ENCODE measurements at places on chromosomes 11 and 22.
A peak's percentile ranks its signal among the peaks of the same experiment; 100 is the strongest.

DNA sequence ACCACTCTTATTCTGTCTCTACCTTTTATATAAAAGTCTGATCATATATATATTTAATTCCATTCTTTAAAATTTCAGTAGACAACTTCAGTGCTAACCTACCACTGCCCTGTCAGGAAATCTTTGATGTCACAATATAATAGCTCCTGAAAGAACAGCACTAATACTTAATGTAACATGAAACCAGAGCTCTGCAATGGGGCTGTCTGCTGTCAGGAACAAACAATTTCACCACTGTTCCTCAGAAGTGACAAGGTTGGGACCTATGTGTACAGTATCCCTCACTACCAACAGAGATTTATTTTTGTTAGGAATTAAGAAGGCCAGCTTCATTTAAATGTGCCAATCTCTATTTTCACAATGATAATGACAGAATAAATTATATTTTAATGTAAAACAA, 165.5 kb upstream of the C11orf58 start:
- DNase-seq = no peak

- DNase-seq = no peak
Observed at GRCh38 chr11:32387411-32387810, 47.9 kb downstream of the WT1 start.

DNA sequence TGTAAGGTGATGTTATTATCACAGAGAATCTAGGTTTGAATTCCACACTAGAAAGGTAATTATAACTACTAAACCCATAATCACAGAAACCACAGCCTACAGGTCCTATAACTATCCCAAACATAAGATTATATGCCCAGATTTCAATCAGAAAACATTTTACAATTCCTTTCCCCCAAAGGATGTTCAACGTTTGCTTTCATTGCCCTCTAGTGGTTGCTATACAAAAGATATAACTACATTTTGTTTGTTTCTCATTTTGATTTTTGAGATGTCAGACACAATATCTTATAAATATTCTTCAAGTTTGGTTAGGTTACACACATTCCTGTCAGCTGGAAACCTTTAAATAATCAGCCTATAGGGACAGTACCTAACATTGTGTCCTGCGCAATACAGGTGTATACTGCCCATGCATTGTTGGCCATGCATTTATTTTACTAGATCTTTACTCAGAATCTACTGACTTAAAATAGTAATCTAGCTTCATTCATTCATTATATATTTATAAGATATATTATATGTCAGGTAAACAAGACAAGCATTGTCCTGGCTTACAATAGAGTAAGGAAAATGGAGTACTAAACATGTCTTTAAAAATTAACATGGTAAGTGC, 530.5 kb upstream of the CCDC90B start:
- DNase-seq = no peak

DNA sequence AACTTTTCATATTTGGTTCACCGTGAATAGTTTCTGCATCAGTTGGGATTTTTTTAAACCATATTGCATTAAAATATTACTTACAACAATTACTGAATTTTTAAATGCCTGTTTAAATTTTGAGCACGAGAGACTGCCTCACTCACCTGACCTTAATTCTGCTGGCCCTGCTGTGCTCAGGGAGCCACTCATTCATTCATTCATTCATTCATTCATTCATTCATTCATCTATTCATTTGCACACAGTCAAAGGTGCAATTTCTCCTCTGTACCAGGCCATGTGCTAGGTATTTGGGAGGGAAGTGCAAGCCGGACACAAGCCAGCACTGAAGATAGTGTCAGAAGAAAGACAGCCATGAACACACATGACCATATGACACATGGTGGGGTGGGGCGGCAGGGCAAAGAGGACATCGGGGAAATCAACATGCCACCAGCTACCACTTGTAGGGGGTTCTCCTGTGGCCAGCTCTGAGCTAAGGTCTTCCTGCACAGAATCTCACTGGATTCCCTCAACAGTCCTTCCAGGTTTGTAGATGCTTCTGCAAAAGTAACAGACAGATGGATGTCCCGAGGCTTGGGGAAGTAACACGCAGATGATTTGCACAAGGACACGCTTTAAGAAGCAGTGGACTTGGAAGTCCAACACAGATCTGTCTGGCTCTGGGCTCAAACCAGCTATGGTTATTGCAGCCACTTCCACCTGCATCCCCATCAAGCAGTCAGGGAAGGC, 568 bp upstream of the CSF2RB start:
- no peak for DNase-seq

DNA sequence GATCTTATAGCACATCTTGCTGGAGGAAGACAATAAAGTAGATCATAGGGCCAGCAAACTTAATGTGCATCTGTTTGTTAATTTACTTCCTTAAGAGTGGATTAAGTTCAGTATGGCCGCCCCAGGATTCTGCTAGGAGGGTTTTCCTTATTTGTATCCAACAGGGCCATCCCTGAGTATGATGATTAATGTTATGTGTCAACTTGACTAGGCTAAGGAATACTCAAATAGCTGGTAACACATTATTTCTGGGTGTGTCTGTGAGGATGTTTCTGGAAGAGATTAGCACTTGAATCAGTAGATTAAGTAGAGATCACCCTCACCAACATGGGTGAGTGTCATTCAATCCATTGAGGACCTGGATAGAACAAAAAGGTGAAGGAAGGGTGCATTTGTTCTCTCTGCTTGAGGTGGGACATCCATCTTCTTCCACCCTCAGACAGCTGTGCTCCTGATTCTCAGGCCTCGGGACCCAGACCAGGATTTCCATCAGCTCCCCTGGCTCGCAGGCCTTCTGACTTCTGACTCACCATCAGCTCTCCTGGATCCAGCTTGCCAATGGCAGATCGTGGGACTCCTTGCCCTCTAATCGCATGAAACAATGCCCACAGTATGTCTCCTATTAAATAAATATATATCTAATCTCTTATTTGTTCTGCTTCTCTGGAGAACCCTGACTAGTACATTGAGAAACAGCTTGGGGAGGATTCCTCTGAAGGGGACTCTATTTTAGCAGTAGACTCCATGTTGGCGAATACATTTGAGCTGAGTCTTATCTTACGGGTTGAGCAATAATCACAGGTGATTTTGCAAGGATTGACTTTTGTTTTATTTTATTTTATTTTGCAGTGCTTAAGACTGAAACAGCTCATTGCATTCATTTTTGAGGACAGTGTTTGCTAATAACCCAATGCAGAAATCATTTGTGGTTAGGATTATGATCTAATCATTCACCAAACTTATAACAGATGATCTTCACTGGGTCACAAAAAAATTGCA, 9.0 kb upstream of the ZBTB44 start:
- no peak for DNase-seq

DNA sequence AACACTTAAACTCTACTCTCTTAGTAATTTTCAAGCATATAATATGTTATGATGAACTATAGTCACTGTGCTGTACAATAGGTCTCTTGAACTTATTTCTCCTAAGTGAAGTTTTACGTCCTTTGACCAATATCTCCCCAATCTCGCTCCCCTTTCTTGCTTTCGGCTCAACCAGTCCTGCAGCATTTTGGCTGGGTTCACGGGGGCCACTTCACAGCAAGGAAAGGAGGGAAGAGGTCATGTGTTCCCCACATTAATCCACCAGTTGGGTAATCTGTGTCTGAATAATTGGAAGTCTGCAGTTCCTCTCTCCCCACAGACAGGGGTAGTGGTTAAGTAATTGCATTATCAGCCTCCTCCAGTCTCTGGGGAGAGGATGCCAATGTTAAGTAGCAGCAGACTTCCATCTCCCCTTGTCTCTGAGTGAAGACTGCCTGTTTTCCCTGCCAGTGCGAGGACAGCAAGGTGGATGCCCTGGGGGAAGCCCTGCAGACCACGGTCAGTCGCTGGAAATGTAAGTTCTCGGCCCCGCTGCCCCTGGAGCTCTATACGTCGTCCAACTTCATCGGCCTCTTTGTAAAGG, 59.2 kb upstream of the CRTAM start:
- DNase-seq = no peak

- no peak for DNase-seq
Observed at GRCh38 chr11:128632141-128632791, 44.9 kb upstream of the ETS1 start.

DNA sequence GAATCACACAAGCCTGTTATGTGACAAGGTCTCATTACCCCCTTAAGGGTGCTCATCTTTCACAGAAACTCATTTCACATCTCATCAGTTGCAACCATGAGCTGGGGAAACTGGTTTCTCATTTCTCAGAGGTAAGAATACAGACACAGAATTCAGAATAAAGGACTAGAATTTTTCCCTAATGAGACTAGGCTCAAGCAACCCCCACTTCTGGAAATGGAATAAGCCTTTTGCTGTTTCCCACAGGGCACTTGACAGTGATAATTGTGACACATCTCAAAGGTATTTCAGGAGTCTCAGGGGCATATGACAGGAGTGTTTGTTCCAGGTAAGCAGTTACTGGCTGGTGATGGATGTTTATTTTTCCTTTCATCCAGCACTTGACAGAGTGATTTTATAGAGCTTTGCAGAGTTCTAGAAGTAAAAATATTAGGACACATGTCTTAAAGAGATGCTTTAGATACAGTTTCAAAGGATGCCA, 112.9 kb upstream of the DDI1 start:
- peak; percentile 54 for DNase-seq

DNA sequence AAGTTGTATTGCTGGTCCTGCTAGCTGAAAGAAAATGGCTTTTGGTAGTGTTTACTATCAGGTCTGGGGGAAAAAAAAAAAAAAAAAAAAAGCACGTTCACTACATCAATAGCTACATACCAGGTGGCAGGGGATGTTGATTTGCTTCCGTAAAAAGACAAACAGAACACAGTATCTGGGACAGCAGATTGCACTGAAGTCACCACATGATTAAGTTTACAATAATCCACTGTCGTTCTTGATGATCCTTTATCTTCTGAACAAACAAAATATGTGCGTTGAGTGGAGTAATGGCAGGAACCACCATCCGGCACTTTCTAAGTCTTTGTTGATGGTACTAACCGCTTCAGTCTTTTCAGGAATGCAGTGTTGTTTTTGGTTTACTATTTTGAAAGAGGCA, 48.7 kb downstream of the DDX6 start:
- DNase-seq = no peak

GRCh38 chr22:41983513-41984405, 14.5 kb downstream of the SEPTIN3 start:
- no peak for DNase-seq

DNA sequence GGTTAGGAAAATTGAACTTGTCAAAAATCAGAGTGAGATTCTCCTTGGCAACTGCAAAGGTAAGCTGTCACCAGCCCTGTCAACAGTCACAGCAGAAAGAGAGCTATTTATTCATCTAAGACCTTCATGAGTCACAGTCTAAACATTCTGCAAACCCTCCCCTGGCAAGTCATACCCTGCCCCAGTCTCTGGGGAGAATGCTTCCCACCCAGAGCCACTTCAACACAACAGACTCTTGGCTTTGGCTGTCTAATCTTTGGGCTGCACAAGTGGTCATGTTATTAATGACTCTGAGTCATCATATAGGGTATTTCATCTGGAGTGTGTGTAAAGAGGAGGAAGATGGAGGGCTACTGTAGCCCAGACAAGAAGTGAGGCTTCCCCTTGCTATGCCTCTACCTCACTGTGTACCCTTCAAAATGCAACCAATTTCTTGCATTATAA, 153.4 kb downstream of the CCDC34 start:
- peak; percentile 96 for DNase-seq

DNA sequence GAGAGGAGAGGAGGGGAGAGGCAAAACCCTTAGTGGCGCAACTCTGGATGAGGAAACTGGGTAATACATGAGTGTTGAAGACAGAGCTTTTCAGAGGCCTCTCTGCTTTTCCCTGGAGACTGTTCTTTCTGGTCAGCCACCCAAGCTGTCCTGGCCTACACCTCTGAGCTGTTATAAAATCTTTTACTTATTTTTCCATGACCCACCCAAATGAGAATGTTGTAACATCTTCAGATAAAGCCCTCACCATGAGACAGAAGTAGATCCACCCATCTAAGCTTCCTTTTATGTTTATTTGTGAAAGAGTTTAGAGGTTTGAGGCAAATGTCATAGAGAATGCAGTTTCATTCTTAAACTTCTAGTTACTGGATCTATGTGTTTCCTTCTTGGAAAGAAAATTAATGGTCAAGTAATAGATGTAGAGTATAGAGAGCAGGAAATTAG, 20.3 kb upstream of the APLP2 start:
- DNase-seq = no peak

GRCh38 chr22:36480941-36481392, 473 bp downstream of the TXN2 start:
- no peak for DNase-seq

DNA sequence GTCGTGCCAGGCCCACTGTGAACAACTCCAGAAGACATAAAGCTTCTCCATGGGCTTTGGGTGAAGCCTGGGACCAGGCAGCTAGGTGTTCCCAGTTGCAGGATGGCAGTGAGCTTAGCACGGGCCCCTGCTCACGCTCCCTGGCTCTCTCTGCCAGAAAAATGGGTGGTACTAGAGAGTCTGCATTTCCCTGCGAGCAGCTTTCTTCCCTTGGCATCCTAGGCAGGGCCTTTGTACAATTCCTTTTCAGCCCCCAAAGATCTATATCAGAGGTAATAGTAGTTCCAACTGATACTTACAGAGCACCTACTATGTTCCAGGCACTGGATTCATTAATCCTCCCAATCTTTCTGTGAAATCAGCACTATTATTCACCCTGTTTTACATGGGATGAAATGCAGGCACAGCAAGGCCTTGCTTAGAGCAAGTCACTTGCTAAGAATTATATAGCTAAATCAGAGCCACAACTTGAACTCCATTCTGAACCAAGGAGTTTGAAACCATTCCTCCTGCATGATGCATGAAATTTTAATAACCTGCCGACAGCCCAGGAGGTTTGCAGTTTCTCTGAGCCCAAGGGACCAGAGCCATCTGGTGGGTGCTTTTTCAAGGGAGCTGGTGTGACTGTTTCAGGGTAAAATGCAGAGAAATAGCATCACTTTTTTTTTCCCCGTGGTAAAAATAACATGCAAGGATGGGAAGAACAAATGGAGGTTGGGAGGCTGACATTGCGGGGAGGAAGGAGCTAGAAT, 22.7 kb downstream of the NAV2 start:
- DNase-seq = no peak

GRCh38 chr11:72706579-72706978, 32.4 kb upstream of the PDE2A start:
- DNase-seq = no peak

DNA sequence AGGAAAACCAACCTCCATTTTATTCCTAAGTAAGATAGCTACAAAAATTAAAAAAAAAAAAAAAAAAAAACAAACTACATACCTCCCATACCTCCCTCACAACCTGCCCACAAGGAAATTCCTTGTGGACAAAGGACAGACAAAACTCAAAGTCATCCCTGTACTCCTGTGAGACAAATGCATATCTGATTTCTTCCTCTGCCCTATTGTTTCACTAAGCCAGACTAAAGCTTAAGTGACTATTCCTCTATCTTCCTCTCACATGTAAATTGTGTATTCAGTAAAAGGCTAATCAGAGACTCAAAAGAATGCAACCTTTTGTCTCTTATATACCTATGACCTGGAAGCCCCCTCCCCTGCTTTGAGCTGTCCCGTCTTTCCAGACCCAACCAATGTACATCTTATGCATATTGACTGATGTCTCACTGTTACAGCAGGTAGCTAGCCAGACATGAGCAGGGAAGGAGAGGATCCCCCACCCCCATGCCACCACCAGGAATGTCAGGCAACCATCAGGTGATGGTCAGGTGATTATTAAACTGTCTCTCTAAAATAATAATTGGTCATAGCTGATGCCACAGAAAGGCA, 289.4 kb downstream of the SBF2 start:
- DNase-seq = no peak

GRCh38 chr11:18771266-18772035, 20.1 kb downstream of the PTPN5 start:
- DNase-seq = no peak

GRCh38 chr11:104000798-104001197, 35.6 kb upstream of the DDI1 start:
- DNase-seq = no peak

- no peak for DNase-seq
Observed at GRCh38 chr11:32751381-32751780, 43.1 kb downstream of the CCDC73 start.

All from kidney epithelial cell (primary cell).